ENCODE measurements at places on chromosomes 4 and X.
A peak's percentile ranks its signal among the peaks of the same experiment; 100 is the strongest.

GRCh38 chrX:9429767-9430166, 35.1 kb upstream of the TBL1X start:
- no peaks in the 10 kb centered on the region for H3K36me3 ChIP-seq
- H3K27me3 ChIP-seq, result no peaks in the 10 kb centered on the region
- H3K4me3 ChIP-seq, result no peak overlapping the region
- DNase-seq, result no peak
- H3K4me1 ChIP-seq, result no peaks in the 10 kb centered on the region
- no peak overlapping the region for H3K27ac ChIP-seq

DNA sequence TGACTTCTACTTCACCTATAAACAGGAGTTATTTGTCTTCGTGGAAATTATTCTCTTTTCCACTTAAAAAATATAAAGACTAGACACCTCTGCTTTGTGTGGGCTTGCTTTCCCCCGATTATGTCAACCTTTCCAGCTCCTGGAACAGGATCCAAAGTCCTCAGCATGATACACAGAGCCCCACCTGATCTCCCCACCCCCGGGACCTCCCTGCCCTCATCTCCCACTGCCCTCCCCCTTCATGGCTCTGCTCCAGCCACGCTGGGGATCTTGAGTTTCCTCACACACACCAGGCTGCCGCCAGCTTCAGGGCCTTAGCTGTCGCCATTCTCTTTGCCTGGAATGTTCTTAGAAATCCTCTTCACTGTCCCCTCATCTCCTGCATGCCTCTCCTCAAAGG, 55.3 kb downstream of the MBNL3 start:
- H3K27me3 ChIP-seq, result no peaks in the 10 kb centered on the region
- no peaks in the 10 kb centered on the region for H3K36me3 ChIP-seq
- H3K4me3 ChIP-seq, result no peak overlapping the region
- H3K4me1 ChIP-seq, result no peaks in the 10 kb centered on the region
- H3K27ac ChIP-seq, result no peak overlapping the region

DNA sequence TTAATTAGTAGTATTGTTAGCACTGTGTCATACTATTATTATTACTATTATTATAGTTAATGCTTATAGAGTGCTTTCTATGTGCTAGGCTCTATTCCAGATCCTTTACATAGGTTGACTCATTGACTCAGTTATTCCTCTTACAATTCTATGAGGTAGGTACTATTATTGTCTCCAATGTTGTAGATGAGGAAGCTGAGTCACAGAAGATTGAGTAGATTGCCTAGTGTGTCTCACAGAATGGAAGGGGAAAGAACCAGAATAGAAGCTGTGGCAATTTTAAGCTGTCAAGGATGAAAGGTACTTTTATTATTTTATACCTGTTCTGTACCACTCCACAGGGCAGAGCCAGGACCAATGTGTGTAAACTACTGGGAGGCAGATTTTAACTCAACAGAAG, 1.9 kb upstream of the TCEAL1 start:
- H3K4me1 ChIP-seq, result no peaks in the 10 kb centered on the region
- no peak overlapping the region for H3K27ac ChIP-seq
- no peaks in the 10 kb centered on the region for H3K27me3 ChIP-seq
- H3K36me3 ChIP-seq, result no peaks in the 10 kb centered on the region

DNA sequence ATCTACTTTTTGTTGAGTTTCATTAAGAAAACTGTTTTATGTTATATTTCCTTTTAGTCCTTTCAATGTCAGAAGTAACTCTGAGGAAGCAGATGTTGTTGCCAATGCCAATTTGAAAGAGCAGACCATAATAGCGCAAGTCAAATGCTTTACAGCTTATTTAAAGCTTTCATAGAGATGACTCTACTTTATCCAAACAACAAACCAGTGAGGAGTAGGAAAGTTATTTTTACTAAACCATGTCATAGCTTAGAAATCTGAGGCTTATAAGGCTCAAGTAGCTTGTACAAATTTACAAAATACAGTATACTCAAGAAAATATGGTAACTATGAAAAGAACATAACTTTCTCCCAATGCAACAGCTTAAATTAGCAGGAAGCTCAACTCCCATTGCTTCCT, 40.1 kb upstream of the SPOCK3 start:
- no peak overlapping the region for H3K27ac ChIP-seq
- no peaks in the 10 kb centered on the region for H3K4me1 ChIP-seq
- no peaks in the 10 kb centered on the region for H3K27me3 ChIP-seq
- H3K36me3 ChIP-seq, result no peaks in the 10 kb centered on the region
- no peak overlapping the region for H3K4me3 ChIP-seq

DNA sequence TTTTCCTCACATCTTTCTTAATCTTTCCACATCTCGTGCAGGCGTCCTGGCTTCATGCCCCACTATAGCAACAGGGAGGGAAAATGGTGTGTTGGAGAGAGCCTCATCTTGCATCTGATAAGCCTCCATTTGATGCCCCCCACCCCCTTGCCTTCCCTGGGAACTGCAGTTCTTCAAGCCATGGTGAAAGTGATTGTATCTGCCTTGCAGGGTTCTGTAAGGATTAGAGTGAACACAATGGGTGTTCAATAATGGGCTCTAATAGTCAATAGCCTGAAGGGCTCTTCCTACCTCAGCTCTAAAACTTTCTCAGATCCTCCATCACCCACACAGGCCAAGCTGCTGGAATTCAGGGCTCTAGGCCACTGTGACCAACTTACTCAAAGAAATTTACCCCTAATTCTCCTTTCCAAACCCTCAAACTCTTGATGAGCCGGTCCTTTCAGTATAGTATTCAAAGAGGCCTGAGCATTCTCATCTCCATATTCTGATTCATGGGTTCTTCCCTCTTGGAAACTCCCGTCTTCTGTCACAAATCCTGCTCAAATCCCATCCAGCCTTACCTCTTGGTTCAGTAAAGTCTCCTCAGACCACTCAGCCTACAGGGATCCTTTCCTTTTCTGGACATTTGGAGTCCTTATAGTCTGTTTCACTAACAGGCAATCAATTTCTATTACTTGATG, 128.3 kb upstream of the TRIM2 start:
- DNase-seq, result no peak
- H3K4me3 ChIP-seq, result no peak overlapping the region
- no peaks in the 10 kb centered on the region for H3K4me1 ChIP-seq
- peaks cover 7% of the 10 kb centered on the region for H3K27me3 ChIP-seq
- no peak overlapping the region for H3K27ac ChIP-seq

- H3K4me1 ChIP-seq, result peaks cover 5% of the 10 kb centered on the region
- H3K27ac ChIP-seq, result peak overlapping the region; percentile 44
- H3K27me3 ChIP-seq, result no peaks in the 10 kb centered on the region
- no peaks in the 10 kb centered on the region for H3K36me3 ChIP-seq
Measured at GRCh38 chrX:63513825-63514568, 162.9 kb upstream of the SPIN4 start.

GRCh38 chr4:143291314-143291713, 45.4 kb upstream of the GAB1 start:
- H3K4me1 ChIP-seq, result peaks cover 11% of the 10 kb centered on the region
- H3K36me3 ChIP-seq, result no peaks in the 10 kb centered on the region
- H3K4me3 ChIP-seq, result no peak overlapping the region

GRCh38 chrX:110204986-110205385, 112.9 kb downstream of the AMMECR1 start:
- H3K27me3 ChIP-seq, result no peaks in the 10 kb centered on the region
- no peaks in the 10 kb centered on the region for H3K36me3 ChIP-seq
- peak; percentile 70 for DNase-seq
- no peak overlapping the region for H3K4me3 ChIP-seq

DNA sequence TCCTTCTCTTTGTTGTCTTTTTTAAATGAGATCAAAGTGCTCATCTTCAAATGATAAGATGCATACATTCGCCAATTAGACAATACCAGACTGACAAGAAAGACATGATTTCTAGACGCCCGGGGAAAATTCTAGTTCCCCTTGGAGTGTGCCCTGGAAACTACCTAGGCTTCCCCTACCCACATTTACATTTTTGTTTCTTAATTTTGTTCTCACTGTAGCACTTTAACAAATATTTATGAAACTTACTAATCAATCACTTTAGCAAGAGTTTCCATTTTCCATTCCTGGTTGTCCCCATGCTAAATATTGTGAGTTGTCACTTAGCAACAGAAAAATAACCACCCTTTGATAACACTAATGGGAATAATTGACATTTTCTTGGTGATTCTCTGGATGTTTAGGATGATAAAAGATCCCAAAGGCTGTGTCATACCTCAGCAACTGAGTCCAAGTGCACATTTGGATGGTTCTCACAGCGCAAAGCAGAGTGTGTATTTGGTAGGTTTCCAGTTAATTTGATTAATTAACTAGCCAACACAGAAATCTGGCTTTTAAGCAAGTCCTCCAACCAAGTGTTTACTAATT, 69.6 kb downstream of the FGFBP1 start:
- H3K27ac ChIP-seq, result no peak overlapping the region
- H3K4me3 ChIP-seq, result no peak overlapping the region

DNA sequence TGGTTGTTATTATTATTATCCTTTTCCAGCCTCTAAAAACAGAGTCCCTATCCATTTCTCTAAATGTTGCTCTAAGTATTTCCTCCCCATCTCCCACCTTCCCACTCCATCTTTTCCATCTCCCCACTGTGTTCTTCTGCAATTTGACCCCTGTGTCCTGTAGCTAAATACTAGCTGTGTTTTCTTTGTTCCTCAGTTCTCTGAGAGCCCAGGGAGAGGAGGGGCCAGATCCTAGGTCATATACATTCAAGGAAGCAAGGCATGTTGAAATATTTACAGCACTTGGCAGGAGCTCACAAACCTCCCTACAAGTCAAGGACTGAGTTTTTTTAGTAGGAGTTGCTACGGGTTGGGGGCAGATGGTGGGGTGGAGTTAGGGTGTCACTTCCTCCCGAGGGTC, 10.5 kb downstream of the SLC16A2 start:
- no peak overlapping the region for H3K4me3 ChIP-seq
- no peaks in the 10 kb centered on the region for H3K27me3 ChIP-seq
- no peak overlapping the region for H3K27ac ChIP-seq
- no peaks in the 10 kb centered on the region for H3K36me3 ChIP-seq

GRCh38 chr4:120299631-120300030, 233.0 kb upstream of the MAD2L1 start:
- H3K27ac ChIP-seq, result no peak overlapping the region
- H3K4me3 ChIP-seq, result no peak overlapping the region
- H3K27me3 ChIP-seq, result no peaks in the 10 kb centered on the region
- H3K4me1 ChIP-seq, result no peaks in the 10 kb centered on the region
- DNase-seq, result no peak

GRCh38 chr4:89279385-89279784, 28.2 kb downstream of the GPRIN3 start:
- H3K4me3 ChIP-seq, result no peak overlapping the region
- DNase-seq, result no peak
- H3K36me3 ChIP-seq, result no peaks in the 10 kb centered on the region
- no peaks in the 10 kb centered on the region for H3K4me1 ChIP-seq
- H3K27ac ChIP-seq, result no peak overlapping the region
- no peaks in the 10 kb centered on the region for H3K27me3 ChIP-seq

- H3K4me1 ChIP-seq, result no peaks in the 10 kb centered on the region
- no peak overlapping the region for H3K4me3 ChIP-seq
- no peak overlapping the region for H3K27ac ChIP-seq
- H3K27me3 ChIP-seq, result no peaks in the 10 kb centered on the region
- no peak for DNase-seq
Measured at GRCh38 chr4:23401572-23401971, 488.3 kb downstream of the PPARGC1A start.

GRCh38 chrX:63426519-63426918, 75.4 kb upstream of the SPIN4 start:
- H3K4me3 ChIP-seq, result no peak overlapping the region
- DNase-seq, result no peak

- DNase-seq, result no peak
- H3K27ac ChIP-seq, result no peak overlapping the region
- H3K36me3 ChIP-seq, result no peaks in the 10 kb centered on the region
- no peaks in the 10 kb centered on the region for H3K27me3 ChIP-seq
- no peak overlapping the region for H3K4me3 ChIP-seq
Measured at GRCh38 chr4:8773124-8773931, 98.3 kb downstream of the HMX1 start.

GRCh38 chrX:71637253-71637618, 18.9 kb upstream of the CXCR3 start:
- no peaks in the 10 kb centered on the region for H3K4me1 ChIP-seq
- no peaks in the 10 kb centered on the region for H3K36me3 ChIP-seq
- H3K4me3 ChIP-seq, result no peak overlapping the region
- no peaks in the 10 kb centered on the region for H3K27me3 ChIP-seq
- DNase-seq, result peak; percentile 7

GRCh38 chr4:58093352-58093751, 983.2 kb upstream of the IGFBP7 start:
- H3K27me3 ChIP-seq, result no peaks in the 10 kb centered on the region
- no peak for DNase-seq
- no peak overlapping the region for H3K27ac ChIP-seq
- H3K4me3 ChIP-seq, result no peak overlapping the region

DNA sequence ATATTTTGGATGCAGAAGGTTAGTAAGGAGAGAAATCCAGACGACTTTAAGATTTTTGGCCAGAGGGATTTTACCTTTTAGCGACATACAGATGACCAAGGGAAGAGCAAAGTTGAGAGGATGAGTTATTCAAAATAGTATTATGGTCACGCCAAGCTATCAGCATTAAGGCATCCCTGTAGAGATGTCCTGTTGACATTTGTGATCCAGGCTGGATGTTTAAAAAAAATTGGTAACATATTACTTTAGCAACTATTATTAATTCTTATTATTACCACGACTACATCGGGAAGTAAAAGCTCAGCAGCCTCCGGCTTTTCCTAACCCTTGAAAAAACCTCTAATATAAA, 562 bp upstream of the OSTC start:
- H3K4me3 ChIP-seq, result peak overlapping the region; percentile 22
- no peaks in the 10 kb centered on the region for H3K36me3 ChIP-seq
- peaks cover 3% of the 10 kb centered on the region for H3K4me1 ChIP-seq
- H3K27me3 ChIP-seq, result no peaks in the 10 kb centered on the region

GRCh38 chr4:177293208-177294033, 16.3 kb upstream of the NEIL3 start:
- H3K27ac ChIP-seq, result no peak overlapping the region
- no peaks in the 10 kb centered on the region for H3K4me1 ChIP-seq
- H3K27me3 ChIP-seq, result no peaks in the 10 kb centered on the region
- H3K4me3 ChIP-seq, result no peak overlapping the region
- no peaks in the 10 kb centered on the region for H3K36me3 ChIP-seq
- DNase-seq, result no peak

DNA sequence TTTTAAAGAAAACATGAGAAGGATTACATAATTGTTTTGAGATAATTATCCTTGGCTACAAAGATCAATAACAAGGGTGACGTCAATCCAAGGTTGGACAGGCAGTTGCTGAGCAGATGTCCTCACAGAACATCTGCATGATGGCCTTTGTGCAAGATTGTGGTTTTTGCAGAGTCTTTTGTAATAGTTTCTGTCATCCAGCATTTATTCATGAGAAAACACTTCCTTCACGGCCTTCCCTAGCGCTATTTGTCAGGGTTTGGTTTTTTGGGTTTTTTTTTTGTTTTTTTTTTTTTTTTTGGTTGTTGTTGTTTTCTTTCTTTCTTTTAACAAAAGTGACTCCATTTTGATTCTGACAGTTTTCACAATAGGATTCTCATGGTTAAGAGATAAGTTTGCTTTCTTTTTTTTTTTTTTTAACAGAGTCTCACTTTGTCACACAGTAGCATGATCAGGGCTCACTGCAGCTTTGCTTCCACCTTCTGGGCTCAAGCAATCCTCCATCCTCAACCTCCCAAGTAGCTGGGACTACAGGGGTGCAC, 31.5 kb upstream of the ELF2 start:
- no peaks in the 10 kb centered on the region for H3K4me1 ChIP-seq
- H3K27ac ChIP-seq, result no peak overlapping the region
- peak; percentile 70 for DNase-seq
- no peak overlapping the region for H3K4me3 ChIP-seq

- no peak overlapping the region for H3K4me3 ChIP-seq
- no peak for DNase-seq
- H3K27me3 ChIP-seq, result no peaks in the 10 kb centered on the region
- H3K36me3 ChIP-seq, result no peaks in the 10 kb centered on the region
Measured at GRCh38 chrX:78708816-78709215, 38.7 kb upstream of the LPAR4 start.

Data from fibroblast of lung (primary cell).